Ovary (tissue), 10 donors: ENCODE measurements at places on chromosomes 2 and 18. TPM values are rescaled to one million over a fixed set of nuclear protein-coding genes. Genes with fewer than 3 reads are reported as not detected.

DNA sequence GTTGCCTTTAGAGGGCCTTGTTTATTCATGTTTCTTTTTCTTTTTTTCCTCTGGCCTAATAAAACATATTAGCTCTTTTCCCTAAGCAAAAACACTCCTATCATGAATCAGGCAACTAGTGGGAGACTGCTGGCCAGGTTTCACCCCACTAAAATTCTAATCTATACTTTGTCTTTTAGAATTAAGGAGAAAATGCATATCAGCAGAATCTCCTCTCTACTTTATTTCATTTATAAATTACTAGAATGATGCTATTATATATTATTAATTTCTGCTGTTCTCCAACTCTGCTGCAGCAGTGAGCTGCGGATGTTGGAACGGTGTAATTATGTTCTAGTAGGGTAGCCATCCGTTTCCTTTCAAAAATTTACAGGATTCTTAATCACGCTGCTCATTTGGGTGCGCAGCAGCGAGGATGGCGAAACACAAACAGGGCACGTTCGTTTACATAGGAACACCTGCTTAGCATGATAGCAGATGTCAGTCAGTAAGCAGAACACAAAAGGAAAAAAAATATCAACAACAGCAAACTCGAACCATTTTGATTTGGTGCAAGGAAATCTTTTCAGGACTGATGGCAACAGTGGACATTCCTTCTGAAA, 30.5 kb downstream of the ZEB2 start:
- no peak for DNase-seq

GRCh38 chr2:74457129-74457548, 1.1 kb upstream of the WBP1 start:
- no peak for DNase-seq

DNA sequence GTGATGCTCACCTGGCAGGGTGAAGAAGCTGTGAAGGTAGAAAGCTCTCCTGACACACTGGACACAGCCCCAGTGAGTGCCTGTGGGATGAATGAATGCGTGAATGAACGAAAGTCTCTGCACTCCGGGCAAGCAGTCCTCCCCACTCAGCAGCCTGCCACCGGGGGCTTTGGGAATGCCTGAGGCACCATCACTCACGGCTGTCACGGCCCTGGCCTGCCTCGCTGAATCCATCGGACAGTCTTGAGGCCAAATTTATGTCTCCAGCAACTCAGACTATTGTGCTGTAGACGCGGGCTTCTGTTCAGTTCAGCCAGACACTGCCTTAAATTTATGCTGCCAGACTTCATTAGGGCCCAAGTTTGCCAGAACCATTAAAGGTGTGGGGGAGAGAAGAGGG, 62.9 kb upstream of the TEX51 start:
- DNase-seq, result no peak

- DNase-seq, result no peak
These were observed 501.4 kb downstream of the FBXO15 start for GRCh38 chr18:73646196-73646595.

DNA sequence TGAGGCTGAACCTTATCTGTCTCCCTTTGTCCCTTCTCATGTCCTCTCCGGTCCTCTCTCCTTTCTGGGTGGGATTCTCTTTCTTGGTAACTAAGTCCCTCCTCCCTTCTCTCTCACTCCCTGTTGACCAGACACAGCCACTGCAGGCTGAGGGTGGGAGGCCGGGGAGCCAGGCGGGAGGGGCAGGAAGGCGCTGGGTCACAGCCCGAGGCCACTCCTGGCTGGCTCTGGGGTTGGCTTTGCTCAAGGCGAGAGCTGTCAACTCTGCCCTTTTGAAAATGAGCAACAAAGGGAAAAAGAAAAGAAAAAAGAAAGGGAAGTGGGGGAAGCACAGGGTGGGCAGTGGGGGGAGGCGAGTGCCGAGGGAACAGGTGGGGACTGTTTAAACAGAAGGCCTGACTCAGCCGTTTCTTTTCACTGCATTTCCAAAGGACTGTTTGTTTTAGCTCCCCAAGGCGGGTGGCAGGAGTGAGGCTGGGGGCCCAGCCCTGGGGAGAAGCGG, 70.5 kb upstream of the IGFBP5 start:
- DNase-seq, result peak; percentile 82

GRCh38 chr18:32368170-32368569, 102.5 kb downstream of the GAREM1 start:
- DNase-seq, result no peak

- no peak for DNase-seq
These were observed 95.9 kb downstream of the DGKD start for GRCh38 chr2:233449921-233450863.

GRCh38 chr18:29146068-29146467, 969.1 kb upstream of the CDH2 start:
- DNase-seq, result no peak

- DNase-seq, result no peak
These were observed 49.2 kb downstream of the TMEFF2 start for GRCh38 chr2:192145496-192145895.

- DNase-seq, result no peak
These were observed 207.4 kb upstream of the SYT4 start for GRCh38 chr18:43484710-43485109.

DNA sequence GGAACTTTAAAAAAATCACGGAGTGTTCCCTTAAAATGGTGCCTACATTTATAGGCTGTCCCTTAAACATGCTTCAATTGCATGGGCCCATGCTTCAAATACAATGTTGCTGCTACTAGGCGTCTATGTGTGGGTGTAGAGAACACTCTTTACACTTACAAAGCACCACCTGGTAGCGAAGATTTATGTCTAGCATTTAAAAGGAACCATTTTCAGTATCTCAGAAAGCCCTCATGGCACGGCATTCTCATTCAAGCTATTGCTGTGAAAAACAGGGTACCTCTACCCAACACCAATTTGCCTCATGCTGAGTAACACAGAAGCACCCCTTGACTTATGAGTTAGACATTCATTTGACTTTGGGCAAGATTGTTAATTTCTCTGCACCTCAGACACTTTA, 112.9 kb upstream of the CNTNAP5 start:
- DNase-seq, result no peak

GRCh38 chr2:210795506-210795905, 239.1 kb downstream of the CPS1 start:
- no peak for DNase-seq

DNA sequence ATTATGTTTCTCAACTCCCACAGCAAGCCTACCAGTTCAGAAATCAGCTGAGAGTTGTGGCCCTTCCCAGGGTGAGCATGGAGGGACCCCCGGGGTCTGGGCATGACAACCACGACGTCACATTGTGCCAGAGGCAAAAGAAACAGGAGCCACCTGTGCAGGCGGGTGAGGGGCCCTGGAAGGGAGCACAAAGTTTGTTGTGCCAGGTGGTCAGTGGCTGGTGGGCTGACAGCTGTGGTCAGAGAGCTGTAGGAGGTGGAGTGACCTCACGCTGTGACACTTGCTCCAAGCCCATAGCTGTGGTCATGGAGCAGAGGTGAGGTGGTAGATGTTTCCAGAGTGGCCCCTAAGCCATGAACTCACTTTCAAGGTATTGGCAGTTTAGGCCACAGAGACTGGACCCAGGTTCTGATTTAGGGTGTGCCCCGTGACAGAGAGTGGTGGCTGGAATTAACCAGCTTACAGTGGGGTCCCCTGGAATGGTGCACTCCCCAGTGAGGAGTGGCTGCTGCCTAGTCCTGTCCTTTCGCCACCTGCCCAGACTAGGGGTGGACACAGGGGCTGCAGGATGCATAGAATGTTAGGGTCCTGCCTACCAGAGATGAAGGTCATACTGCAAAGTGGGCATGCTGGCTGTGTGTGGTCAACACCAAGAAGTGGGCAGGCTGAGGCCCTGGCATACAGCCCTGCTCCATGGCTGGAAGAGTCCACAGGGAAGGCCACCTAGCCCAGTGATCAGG, 136.4 kb downstream of the GLI2 start:
- DNase-seq, result no peak

- no peak for DNase-seq
These were observed 317.5 kb upstream of the RAB6C start for GRCh38 chr2:129661935-129662334.

GRCh38 chr2:86049529-86049928, 56.2 kb downstream of the POLR1A start:
- DNase-seq, result no peak

DNA sequence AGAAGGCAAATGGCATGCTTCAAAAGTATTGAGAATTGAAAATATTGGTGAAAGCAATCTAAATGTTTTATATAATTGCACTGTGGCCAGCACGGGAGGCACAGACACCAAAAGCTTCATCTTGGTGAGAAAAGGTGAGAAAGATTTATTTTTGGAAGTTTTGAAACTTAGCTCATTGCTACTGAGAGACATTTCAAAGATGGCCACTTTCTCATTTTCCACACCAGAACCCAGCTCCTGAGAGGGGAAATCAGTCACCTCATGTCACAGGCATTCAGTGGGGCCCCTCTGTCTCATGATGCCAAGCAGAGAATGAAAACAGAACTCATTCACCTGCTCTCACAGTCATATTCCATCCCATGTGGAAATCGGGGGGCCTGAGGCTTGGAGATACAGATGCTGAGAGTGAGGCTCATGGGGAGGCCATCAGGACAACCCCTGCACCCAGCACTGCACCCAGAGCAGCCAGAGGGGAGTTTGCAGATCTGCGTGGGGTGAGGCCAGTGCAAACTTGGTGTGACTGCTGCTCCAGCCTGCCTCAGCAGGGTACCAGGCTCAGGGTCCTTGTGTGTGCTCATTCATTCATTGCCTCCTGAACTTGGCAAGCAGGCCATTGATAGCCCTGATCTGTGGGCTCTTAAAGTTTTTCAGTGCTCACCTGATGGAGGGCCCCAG, 31.4 kb downstream of the IL18R1 start:
- DNase-seq, result no peak

- DNase-seq, result no peak
These were observed 274.2 kb upstream of the NCKAP5 start for GRCh38 chr2:133842446-133842845.

- DNase-seq, result no peak
These were observed 94.1 kb downstream of the AAK1 start for GRCh38 chr2:69549421-69549820.

GRCh38 chr2:73334045-73334444, 40.7 kb upstream of the EGR4 start:
- DNase-seq, result no peak

- DNase-seq, result no peak
These were observed 26.9 kb downstream of the ACADL start for GRCh38 chr2:210198326-210198725.

DNA sequence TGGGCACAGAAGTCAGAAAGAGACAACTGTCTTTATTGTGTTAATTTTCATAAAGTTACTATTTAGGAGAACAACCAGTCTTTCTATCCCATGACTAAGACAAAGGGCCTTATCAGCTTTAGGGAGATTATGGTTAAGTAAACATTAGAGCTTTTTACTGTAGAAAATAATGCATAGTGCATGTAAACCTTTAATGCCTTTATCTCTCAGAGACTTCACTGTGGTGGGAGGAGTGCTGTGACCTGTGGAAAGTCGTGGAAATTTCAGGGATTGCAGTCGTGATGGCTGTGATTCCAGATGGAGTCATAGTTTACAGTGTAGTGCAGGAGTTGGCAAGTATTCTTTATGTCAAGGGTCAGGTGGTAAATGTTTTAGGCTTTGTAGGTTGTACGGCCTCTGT, 15.8 kb downstream of the ZNF236 start:
- no peak for DNase-seq

DNA sequence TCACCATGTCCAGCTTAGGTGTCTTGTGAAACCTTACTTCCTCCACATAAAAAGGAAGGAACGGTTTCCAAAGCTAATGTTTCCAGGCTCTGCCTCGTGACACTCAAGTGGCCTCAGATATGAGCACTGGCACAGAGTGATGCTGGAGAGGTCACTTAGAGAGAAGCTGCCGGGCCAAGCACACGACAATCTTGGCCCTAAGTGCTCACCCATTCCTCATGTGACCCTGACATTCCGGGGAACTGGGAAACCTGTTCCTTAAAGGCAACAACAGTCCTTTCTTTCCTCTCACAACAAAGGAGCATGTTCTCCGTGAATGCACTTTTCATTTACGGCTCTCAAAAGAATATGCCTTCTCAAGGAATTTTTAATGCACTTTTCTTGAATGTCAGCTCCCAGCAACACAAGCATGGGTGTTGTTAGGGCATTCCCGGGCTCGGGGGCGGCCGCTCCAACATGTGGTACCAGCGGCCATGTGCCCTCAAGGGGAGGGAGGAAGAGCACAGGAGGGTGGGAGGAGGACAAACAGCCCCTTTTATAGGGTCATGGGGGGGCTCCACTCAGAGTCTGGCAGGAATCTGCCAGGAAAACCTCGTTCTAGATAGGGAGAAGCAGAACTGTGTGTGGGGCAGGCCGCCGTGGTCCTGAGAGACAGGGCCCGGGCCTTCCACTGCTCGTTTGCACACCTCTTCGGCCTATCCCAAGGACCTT, 118.6 kb downstream of the MBP start:
- no peak for DNase-seq

GRCh38 chr2:186281726-186282125, 204.3 kb upstream of the ZC3H15 start:
- no peak for DNase-seq

DNA sequence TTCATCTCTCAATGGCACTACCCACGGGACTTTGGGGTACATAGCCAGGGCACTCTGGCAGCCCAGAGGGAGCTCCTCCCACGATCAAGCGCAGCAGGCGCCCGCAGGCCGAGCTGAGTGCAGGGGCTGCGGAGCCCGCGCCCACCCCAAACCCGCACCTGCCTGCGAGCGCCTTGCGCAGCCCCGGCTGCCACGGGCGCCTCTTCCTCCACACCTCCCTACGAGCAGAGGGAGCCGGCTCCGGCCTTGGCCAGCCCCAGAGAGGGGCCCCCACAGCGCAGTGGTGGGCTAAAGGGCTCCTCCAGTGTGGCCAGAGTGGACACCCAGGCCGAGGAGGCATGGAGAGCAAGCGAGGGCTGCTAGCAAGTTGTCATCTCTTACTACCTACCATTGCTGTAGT, 165.2 kb downstream of the UBE2E3 start:
- DNase-seq, result no peak

The C2orf72 gene
- not detected for total RNA-seq

The ZBTB7C gene
- 26.6 TPM for total RNA-seq

The RAX gene
- not detected for total RNA-seq

The SERPINB13 gene
- not detected for total RNA-seq

The CLEC4F gene
- total RNA-seq, result 0.38 TPM

The LOXL3 gene
- total RNA-seq, result 5.9 TPM

The DAPL1 gene
- not detected for total RNA-seq

The PLB1 gene
- total RNA-seq, result 7.5 TPM

The RAD51AP2 gene
- 0.18 TPM for total RNA-seq

The IMMT gene
- total RNA-seq, result 22.8 TPM

The NGEF gene
- total RNA-seq, result 0.65 TPM

The CHRND gene
- not detected for total RNA-seq

The ZAP70 gene
- 0.45 TPM for total RNA-seq

The TMEM200C gene
- 5.3 TPM for total RNA-seq

The SPP2 gene
- total RNA-seq, result not detected

The SATB2 gene
- total RNA-seq, result 5.4 TPM

The TUBB8B gene
- total RNA-seq, result not detected

The FBXO11 gene
- total RNA-seq, result 71.1 TPM

The TMEM17 gene
- total RNA-seq, result 2.3 TPM
